ENCODE measurements at places on chromosomes 1 and 21. TPM values are rescaled to one million over a fixed set of nuclear protein-coding genes. Genes with fewer than 3 reads are reported as not detected.

GRCh38 chr1:1053022-1053421 lies 21.1 kb downstream of the RNF223 start:
- DNase-seq, result no peak

GRCh38 chr1:168221275-168221674 lies 4.5 kb upstream of the SFT2D2 start:
- no peak for DNase-seq

DNA sequence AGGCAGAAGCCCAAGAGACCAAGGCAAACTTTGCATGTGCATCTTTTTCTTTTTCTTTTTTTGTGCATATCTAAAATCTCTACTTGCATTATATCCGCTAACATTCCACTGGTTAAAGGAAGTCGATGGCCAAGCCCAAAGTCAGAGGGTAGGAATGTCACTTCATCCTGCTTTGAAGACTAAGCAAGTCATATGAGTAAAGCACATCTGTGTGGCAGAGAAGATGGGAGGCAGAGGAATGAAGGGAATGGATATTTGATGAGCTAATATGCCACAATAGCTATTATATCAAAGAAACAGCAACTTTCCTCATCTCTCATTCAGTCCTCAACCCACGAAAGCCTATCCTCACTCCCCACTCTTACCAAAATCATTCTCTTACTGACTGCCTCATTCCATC lies 59.3 kb downstream of the RNF220 start:
- no peak for DNase-seq

The PUM1 gene
- 99.6 TPM for total RNA-seq

DNA sequence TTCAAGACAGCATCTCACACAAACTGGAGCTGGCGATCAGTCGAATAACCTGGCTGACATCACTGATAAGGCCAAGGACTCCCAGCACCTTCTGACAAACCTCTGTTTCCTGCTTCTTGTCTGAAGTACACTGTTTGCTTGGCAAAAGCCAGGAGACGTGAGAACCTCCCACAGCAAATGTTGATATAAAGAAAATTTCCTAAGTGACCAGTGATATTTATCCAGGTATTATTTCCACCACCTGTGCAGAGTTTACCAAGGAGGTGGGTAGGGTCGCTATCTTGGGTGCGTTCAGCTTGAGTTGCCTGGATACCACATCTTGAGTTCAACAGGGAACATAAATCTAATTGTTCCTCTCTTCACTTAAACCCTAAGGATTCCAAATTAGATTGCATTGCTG lies 72.9 kb downstream of the SETD4 start:
- no peak for DNase-seq

GRCh38 chr1:33740040-33740744 lies 123.7 kb upstream of the HMGB4 start:
- no peak for DNase-seq

- no peak for DNase-seq
Observed at GRCh38 chr1:39694026-39694425, 2.8 kb upstream of the HPCAL4 start.

GRCh38 chr1:116577759-116578314 lies 7.0 kb upstream of the CD58 start:
- no peak for DNase-seq

All from cardiac muscle cell (in vitro differentiated cells and primary cell).